Glutamatergic neuron (in vitro differentiated cells): ENCODE measurements at places on chromosomes 6 and 20. TPM values are rescaled to one million over a fixed set of nuclear protein-coding genes. Genes with fewer than 3 reads are reported as not detected.

GRCh38 chr6:15872241-15873103, 209.6 kb upstream of the DTNBP1 start:
- no peaks in the 10 kb centered on the region for H3K36me3 ChIP-seq
- DNase-seq = no peak
- peaks cover 22% of the 10 kb centered on the region for H3K4me1 ChIP-seq

DNA sequence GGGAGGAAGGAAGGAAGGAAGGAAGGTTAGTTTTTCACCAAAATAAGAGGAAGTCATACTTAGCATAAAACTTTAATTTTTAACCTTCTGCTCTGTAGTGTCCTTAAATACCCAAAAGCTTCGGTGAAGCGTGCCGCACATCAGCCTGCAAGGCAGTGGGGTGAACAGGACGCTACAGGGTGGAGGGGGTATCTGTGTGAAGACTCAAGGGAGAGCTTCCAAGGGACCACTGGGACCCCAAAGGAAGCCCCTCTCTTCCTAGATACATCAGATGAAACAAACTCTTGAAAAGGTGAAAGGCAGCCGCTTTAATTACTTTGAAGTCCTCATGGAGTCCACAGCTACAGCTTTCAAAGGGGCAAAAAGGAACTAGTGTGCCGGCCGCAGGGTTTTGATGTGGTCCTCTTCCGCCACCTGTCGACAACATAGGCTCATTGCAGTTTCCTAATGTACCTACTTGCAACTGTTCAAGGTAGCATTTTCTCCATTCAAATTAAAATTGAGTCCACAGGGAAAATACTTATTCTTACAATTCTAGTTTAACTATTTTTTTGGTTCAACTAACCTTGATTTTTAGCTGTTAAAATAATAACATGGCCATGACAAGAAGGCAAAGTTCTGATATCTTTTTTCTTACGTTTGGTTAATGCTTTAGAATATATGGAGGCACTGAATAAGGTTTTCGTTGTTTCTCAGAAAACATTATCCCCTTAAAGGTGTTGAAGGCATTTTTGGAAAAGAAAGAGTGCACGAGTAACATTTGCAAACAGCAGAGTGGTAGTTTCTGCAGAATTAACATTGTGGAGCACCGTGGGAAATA, 135.0 kb upstream of the RIPOR2 start:
- H3K4me1 ChIP-seq = no peaks in the 10 kb centered on the region
- no peak overlapping the region for H3K4me3 ChIP-seq
- H3K27ac ChIP-seq = no peak overlapping the region
- no peaks in the 10 kb centered on the region for H3K36me3 ChIP-seq
- H3K27me3 ChIP-seq = peaks cover 4% of the 10 kb centered on the region

GRCh38 chr20:46347841-46348803, 39.8 kb upstream of the CDH22 start:
- peaks cover 4% of the 10 kb centered on the region for H3K27me3 ChIP-seq
- no peak overlapping the region for H3K27ac ChIP-seq
- H3K4me3 ChIP-seq = peak overlapping the region; percentile 23
- peak; percentile 75 for DNase-seq
- H3K4me1 ChIP-seq = peaks cover 43% of the 10 kb centered on the region

DNA sequence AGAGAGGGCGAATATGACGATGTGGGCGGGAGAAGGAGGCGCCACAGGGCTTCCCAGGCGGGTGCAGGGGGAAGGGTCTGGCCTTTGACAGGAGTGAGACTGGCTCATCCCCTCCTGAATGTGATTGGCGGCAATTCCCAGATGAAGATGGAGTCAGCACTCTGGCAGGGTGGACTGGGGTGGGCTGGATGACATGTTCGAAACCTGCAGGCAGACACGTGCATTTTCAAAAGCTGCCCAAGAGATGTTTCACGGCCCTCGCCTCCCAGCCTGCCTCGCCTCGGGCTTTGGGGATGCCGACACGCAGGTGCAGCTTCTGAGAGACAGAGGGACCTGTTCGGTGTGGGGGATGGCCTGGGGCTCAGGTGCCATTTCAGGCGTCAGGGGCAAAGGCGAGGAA, 66.8 kb upstream of the AFDN start:
- H3K4me1 ChIP-seq = peaks cover 19% of the 10 kb centered on the region
- H3K27ac ChIP-seq = peak overlapping the region; percentile 65
- H3K4me3 ChIP-seq = peak overlapping the region; percentile 35
- DNase-seq = no peak

DNA sequence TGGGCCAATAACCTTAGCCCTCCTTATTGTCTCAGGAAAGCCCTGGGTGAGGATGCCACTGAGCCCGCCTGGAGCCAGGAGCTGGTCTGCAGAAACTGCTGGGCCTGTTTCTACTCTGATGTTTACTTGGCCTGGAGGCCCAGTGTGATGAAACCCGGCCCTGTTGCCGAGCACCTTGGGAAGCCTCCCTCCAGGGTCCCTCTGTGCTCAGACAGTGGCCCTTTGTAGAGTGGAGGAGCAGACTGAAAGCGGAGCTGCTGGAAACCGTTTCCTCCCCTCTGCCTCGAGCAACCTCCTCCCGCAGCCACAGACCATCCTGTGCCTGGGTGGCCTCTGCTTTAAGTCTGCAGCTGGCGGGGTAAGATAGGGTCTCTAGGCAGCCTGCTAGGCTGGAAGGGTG, 84.1 kb upstream of the EPB41L1 start:
- H3K27me3 ChIP-seq = peaks cover 2% of the 10 kb centered on the region

ZC2HC1B gene
- total RNA-seq = not detected

GRCh38 chr6:88599571-88599970, 363.8 kb downstream of the RNGTT start:
- no peak overlapping the region for H3K4me3 ChIP-seq
- DNase-seq = no peak
- no peaks in the 10 kb centered on the region for H3K4me1 ChIP-seq
- peaks cover 4% of the 10 kb centered on the region for H3K36me3 ChIP-seq
- H3K27me3 ChIP-seq = peaks cover 1% of the 10 kb centered on the region
